ENCODE measurements at places on chromosomes 6 and 20.
A peak's percentile ranks its signal among the peaks of the same experiment; 100 is the strongest.

DNA sequence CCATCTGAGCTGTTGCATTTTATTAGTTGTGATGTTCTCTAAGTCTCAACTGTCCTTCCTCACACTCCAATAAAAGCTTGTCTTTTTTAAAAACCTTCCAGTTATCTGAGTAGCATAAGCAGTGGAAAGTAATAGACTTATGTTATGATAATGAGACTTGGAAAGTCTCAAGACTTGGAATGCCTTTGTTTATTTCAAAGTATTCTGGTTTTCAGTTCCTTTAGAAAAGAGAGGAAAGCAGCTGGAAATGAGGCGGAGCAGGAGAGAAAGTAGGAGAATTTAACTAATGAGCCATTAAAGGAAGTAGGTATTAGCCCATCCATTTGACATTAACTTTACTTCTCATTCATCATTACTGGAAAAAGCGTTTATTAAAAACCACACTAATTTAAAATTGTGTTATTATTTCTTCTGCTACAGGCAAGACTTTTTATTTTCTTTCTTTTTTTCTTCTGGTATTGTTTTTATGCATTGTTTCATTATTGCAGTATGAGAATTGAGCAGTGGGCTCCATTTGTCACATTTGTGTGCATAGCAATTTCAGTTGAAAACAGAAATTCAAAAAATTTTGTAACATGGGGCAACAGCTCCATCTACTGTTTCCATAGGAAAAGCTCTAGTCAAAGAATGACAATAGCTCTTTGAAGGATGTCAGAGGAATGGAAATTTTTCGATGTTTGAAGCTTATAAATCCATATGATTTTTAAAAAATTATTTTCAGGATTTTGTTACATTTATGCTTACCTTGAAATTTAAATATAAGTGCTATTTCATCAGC, 194.8 kb downstream of the COL9A1 start:
- DNase-seq = peak; percentile 57

- no peak for DNase-seq
Measured at GRCh38 chr20:35560541-35560940, 18.7 kb downstream of the ERGIC3 start.

DNA sequence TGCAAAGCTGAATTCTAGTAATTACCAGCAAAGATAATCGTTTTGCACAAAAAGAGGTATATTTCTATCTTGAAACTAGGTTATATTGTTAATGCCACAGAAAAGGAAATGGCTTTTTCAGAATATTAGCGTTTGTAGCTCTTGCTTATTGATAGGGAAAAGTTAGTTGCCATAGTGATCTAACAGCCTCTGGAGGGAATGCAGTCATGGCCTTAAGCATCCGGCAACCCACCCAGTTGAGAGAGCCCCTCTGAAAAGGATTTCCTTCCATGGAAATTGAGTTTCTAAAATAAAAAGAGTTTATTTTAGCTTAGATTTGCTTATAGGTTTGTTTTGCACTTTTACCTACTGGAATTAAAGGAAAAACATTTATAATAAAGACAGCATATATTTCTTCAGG, 224.5 kb downstream of the BCKDHB start:
- DNase-seq = no peak

- DNase-seq = no peak
Measured at GRCh38 chr6:132932588-132932987, 118.2 kb downstream of the RPS12 start.

DNA sequence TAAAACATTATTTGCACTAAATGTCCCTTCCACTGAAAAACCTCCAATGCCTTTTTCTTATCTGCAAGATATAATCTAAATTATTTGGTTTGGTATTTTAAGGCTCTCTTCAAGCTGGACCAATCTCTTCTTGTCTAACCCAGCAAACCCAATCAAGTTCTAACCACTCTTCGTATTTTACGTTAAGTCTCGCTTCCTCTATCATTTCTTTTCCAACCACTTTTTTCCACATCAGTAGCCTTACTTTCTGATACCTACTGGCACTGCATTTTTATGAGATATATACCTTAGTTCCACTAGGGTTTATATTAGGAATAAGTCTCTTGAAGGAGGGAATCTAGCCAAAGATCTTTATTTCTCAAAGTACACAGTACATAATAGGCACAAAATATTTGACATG, 19.1 kb downstream of the FBXL4 start:
- no peak for DNase-seq

GRCh38 chr6:107717781-107718180, 106.3 kb downstream of the SCML4 start:
- no peak for DNase-seq

- DNase-seq = peak; percentile 23
Measured at GRCh38 chr20:43507150-43508080, at the start of gene L3MBTL1. L3MBTL1 (plus strand) TSS chr20:43507697; CDS start chr20:43513504, 5,807 bp downstream.

DNA sequence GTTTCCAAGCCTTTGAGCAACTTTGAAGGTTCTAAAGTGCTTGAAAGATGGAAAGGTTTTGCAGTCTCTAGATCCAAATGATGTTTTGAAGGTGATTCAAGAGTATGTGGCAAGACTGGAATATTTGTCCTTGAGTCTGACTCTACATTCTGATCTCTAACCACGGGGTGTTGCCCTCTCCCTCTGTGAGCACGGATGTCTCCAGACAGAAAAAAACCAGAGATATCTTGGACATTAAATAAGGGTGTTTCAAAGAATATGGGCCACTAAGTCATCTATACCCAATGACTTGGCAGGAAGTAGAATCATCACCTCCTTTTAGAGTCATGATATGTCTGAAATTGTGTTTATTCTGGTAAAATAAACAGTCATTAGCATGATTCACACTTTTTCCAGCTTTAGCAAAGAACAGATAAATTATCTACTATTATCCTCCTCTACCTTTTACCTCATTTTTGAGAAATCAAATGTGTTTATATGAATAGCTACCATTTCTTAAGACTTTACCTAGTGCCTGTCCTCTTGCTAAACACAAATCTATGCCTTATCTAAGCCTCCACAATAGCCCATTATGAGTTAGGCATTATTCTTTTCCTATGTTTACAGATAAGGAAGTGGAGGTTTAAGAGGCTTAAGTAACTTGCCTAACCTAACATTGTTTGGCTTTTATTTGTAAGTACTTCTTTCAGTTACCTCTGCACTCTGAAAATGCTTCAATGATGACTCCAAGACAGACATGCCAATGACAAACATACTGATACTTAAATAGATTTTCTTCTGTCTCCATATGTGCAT, 384.4 kb downstream of the BMP2 start:
- DNase-seq = no peak

DNA sequence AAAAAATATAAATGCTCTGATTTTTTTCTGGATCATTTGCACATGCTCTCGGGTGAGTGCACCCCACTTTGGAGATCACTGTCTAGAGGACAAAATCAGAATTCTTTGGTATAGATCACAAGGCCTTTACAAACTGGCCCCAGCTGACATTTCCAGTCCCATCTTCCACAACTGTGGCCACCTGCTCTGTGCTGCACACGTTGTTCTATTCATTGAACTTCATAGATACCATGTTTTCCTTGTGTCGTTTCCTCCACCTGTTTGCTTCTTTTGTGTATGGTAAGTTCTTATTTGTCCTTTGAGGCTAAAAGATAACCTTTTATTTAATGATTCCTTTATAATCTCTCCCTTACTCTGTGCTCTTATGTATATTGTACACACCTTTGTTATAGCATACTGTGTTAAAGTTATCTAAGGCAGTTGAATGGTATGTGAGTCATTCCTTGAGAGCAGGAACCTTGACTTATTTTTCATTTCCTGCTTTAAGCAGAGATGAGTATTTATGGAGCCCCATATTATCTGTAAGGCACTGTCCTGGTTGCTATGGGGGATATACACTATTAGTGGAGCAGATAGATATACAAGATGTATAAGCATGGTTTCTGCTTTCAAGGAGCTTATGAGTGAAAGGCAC, 12.0 kb upstream of the SLC17A5 start:
- no peak for DNase-seq

- DNase-seq = no peak
Measured at GRCh38 chr6:89047473-89047872, 33.1 kb upstream of the PNRC1 start.

DNA sequence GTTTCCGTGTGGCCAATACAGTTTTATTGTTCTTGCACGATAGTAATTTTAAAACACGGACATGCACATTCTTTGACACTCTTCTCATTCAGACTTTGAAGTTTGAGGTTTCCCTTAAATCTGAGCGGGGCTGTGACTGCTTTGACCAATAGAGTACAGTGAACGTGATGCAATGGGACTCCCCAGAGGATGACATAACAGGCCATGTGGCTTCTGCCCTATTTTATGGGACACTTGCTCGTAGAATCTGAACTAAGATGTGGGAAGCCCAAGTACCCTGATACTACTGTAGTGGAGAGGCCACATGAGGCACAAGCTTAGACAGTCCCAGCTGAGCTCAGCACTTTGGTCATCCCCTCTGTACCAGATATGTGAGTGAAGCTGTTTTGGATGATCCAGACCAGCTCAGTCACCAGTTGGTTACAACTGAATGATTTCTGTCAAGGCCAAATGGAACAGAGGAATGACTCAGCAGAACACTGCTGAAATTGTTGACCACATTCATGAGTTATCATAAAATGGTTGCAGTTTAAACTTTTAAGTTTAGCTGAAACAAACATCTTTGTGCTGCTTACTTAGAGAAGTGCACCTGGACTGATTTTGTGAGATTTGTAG, 279.4 kb downstream of the RFPL4B start:
- no peak for DNase-seq

GRCh38 chr6:149717255-149717587, 680 bp downstream of the LATS1 start:
- DNase-seq = no peak

- peak; percentile 74 for DNase-seq
Measured at GRCh38 chr6:193773-194310, 98.4 kb upstream of the DUSP22 start.

Data from MM.1S (cell line).